ENCODE measurements at places on chromosomes 1 and 21. TPM values are rescaled to one million over a fixed set of nuclear protein-coding genes. Genes with fewer than 3 reads are reported as not detected.

Gene SIKE1
- total RNA-seq: 44.9 TPM

Gene RNU1-4
- 1,916 TPM for total RNA-seq

Gene TMPRSS15
- not detected for total RNA-seq

GRCh38 chr21:42448686-42449085 is 45.0 kb downstream of the UBASH3A start:
- DNase-seq: no peak

Gene C4BPA
- total RNA-seq: not detected

Gene HTR6
- total RNA-seq: not detected

- DNase-seq: no peak
These were observed 49.8 kb downstream of the SKI start for GRCh38 chr1:2277741-2278488.

- DNase-seq: no peak
These were observed 110.0 kb downstream of the GLUL start for GRCh38 chr1:182281541-182281940.

Gene FAAP20
- 92.4 TPM for total RNA-seq

DNA sequence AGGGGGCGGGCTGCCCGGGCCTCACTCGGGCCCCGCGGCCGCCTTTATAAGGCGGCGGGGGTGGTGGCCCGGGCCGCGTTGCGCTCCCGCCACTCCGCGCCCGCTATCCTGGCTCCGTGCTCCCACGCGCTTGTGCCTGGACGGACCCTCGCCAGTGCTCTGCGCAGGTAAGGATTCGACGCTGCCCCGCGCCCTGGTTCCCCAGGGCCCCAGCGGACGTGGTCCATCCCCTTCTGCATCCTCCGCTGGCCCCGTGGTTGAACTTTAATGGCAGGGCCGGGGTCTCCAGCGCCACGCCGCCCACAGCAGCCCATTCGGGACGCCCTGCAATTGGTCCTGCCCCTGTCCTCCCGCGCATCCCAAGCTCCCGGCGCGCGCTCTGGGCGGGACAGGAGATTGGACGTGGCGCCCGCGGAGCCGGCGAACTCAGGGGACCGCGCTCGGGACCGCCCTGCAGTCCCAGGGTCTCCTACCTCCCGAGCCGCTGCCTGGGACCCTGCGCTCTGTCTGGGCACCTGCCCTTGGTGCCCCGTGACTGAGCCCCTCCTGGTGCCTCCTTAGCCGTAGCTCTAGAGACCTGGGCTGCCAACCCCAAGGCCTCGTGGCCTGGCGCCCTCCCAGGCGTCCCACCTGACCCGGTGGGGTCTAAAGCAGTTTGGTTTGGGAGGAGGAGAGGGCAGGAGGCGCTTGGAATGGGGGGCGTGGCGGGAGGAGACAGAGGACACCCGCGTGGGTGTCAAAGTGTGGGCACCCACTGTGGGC is at the start of gene ALPL:
TSS of gene ALPL (plus strand) at position 73 of the 762 bp plus-strand sequence. CDS start 44,659 bp downstream, outside the sequence.
- DNase-seq: no peak

Measured in HFFc6 (cell line).